ENCODE measurements at places on chromosomes 12 and 14. TPM values are rescaled to one million over a fixed set of nuclear protein-coding genes. Genes with fewer than 3 reads are reported as not detected.

DNA sequence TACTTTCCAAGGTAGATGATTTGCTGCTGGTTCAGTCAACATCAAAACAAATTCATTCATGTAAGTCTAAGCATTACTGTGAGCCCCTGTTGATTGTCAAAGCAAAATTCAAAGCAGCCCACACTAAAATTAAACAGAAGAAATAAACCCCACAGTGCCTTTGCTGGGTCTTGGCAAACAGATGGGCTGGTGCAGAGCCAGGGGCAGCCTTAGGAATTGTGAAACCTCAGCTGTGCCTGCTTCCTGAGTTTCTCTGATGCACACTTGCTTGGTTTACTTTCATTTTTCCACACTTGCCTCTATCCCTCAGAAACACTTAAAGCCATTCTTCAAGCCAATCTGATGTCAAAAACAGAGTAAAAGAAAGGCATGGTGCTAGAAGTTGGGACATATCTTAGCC, 6.6 kb upstream of the PLEKHG7 start:
- ATAC-seq: no peak

DNA sequence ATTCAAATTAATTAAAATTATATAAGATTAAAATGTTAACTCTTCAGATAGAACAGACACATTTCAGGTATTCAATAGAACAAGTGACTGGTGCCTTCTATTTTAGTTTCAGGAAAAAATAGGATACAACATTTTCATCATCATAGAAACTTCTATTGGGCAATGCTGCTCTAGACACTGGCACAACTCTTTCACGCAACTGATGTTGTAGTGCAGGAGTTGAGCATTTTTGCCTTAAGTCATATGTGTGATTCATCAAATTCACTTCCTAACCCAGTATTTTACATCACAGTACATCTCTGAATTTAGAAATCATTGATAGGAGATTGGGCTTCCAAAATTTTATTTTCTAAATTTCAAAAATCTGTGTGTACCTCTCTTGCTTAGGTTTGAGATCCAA, 215.4 kb upstream of the DIO2 start:
- ATAC-seq: no peak

GRCh38 chr14:85604714-85605113, 74.8 kb downstream of the FLRT2 start:
- ATAC-seq: no peak

DNA sequence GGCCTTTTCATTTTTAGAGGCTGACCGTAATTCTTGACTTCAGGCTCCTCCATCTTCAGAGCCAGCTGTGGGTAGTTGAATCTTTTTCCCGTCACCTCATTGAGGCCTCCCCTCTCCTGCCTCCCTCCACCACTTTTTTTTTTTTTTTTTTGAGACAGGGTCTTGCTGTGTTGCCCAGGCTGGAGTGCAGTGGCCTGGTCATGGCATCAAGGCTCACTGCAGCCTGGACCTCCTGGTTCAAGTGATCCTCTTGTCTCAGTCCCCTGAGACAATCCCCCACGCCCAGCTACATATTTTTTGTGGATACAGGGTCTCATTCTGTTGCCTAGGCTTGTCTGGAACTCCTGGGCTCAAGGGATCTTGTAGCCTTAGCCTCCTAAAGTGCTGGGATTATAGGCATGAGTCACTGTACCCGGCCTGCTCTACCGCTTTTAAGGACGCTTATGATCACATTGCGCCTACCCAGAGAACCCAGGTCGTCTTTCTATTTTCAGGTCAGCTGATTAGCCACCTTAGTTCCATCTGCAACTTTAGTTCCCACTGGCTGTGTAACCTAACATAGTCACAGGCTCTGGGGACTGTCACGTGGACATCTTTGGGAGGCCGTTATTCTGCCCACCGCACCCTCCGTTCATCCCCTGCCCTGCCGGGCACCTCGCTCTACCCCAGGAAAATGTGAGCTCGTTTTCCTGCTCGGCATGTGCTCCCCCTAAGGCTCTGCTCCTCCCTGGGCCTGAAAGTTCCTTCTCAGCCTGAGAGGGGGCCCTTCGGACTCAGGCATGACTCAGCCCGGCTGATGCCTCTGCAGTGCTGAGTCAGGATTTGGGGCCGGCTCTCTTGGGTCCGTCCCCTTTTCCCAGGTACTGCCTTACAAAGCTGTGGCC, 13.4 kb downstream of the TNFAIP2 start:
- peak; percentile 62 for ATAC-seq

- no peak for ATAC-seq
Measured at GRCh38 chr14:52043690-52044089, 25.2 kb downstream of the NID2 start.

DNA sequence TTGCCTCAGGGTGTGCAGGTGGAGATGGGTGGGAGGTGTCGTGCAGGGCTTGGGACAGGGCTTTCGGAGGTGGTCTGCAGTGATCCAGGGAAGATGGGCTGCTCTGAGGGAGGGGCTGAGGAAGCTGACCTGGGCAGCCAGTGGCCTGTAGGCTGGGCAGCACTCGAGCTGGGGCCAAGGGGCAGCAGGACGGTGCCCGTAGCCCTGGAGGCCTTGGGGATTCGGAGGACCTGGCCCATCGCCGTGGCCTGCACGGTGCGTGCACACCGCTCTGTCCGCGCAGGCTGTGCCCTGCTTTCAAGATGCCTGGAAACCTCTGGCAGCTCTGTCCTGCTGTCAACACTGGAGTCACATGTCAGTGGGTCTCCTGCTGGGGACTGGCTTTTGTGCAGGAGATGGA, 9.1 kb downstream of the PACS2 start:
- ATAC-seq: no peak

DNA sequence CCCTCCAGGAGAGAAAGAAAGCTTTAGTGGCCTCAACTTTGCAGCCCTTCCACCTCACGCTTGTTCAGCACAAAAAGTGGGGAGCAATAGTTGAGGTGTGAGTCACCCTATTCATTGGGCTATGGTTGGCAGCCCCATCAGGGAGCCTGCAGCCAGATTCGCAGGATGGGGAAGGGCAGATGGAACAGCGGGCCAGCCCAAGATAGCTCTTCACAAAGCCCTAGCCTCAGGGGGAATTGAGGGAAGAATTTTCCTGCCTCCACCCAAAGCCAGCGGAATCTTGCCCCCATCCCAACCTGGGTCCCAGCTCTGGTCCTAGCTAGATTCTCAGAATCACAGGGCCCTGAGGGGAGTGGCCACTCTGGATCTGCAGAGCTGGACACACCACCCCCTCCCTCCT, 3.6 kb upstream of the KRT5 start:
- no peak for ATAC-seq

GRCh38 chr12:56321027-56321426, 5.2 kb upstream of the CNPY2 start:
- ATAC-seq: no peak

DNA sequence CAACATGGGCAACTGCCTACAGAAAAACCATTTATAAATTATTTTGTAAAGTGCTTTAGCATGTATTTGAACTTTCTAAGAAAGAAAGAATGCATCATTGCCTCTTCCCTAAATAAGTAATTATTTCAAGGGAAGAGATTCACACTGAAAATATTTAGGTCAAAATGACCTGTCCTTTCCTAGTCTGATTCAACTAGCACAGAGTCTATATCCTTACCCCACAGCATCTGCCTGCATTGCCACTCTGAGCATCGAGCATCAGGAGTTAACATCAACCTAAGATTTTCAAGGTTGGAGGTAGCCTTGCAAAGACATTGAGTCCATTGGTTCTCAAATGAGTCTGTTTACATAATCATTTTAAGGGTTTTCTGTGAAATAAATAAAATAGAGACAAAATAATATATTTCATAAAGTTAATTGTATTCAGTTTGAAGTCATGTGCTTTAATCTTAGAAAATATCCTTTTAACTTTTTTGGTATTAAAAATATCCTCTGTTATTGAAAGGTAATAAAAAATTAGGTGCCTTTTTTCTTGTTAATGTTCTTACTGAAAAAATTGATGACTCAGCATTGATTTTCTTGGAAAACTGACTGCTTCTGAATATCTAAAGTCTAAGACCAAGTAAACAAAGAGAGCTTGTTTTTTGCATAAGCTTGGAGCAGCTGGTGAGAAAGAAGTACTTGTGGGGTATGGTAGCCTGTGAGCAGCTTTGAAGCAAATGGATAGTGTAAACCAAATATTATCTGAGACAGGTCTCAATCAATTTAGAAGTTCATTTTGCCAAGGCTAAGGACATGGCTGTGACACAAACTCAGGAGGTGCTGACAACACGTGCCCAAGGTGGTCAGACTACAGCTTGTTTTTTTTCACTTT, 269.0 kb upstream of the CLEC14A start:
- no peak for ATAC-seq

DNA sequence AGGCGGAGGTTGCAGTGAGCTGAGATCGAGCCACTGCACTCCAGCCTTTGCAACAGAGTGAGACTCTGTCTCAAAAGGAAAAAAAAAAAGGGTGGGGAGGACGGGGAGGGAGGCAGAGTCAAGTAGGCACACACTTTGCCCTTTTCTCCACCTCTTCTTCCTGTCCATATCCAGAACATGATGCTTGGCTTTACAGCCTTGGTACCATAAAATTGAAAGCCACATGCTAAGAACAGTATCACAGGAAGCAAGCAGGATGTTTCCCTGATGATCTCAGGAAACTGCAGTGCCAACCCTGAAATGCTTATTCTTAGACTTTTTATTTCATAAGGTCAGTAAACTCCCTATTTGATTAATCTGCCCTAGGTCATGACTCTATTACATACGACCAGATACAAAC, 32.5 kb upstream of the YAF2 start:
- ATAC-seq: no peak

DNA sequence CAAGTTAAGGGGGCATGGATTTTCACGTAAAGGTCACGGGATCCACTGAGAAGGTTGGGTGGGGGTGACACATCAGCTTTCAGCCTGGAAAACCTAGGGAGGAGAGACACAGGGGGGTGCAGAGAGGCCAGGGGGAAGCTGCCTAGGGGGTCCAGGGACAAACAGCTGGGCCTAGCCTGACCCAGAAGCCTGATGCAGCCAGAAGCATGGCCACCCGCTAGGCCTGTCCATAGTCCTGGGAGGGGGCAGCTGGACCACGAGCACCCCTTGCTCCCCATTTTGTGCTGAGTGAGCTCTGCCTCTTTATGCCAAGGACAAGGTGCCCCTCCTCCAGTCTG, 322.7 kb upstream of the RTL1 start:
- ATAC-seq: no peak

DNA sequence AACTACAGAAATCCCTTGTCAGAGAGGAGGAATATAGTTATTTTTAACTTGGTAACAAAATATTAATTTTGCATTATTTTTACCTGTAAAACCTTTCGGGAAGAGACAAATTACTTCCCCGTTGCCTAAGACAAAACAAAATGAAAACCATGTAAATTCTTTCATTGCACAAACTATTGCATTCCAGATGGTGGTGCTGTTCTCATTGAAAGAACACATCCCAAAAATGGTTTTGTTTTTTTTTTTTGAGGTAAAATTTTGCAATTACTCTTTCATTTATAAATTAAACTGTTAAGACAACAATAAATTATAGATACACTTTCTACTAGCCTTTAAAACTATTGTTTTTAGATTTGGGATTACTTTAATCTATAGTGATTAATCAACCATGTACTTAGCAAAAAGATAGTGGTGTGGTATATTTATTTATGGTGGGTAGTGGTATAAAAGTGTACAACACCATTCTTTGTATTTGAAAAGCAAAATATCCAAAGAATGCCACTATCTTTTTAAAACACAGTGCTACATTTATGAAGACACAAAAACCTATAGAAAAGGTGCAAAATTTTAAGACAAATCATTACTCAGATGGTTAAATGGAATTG, 115.5 kb downstream of the SLC38A1 start:
- ATAC-seq: no peak

DNA sequence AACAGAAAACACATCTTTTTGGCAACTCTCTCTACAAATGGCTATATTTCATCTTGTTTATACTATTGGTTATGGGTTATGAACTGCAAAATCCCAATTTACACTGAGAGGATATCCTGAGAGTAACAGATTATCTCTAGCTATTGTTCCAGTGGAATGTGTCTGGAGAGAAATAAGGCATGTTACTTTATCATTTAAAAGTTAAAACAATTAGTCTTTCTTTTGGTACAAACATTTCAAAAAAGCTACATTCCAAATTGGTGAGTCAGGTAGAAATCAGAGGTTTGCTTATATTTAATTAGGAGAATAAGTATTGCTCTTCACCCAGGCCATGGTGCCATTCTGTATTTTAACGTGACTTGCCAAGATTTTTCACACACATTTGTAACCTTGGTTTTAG, 411.6 kb downstream of the CCER1 start:
- no peak for ATAC-seq

DNA sequence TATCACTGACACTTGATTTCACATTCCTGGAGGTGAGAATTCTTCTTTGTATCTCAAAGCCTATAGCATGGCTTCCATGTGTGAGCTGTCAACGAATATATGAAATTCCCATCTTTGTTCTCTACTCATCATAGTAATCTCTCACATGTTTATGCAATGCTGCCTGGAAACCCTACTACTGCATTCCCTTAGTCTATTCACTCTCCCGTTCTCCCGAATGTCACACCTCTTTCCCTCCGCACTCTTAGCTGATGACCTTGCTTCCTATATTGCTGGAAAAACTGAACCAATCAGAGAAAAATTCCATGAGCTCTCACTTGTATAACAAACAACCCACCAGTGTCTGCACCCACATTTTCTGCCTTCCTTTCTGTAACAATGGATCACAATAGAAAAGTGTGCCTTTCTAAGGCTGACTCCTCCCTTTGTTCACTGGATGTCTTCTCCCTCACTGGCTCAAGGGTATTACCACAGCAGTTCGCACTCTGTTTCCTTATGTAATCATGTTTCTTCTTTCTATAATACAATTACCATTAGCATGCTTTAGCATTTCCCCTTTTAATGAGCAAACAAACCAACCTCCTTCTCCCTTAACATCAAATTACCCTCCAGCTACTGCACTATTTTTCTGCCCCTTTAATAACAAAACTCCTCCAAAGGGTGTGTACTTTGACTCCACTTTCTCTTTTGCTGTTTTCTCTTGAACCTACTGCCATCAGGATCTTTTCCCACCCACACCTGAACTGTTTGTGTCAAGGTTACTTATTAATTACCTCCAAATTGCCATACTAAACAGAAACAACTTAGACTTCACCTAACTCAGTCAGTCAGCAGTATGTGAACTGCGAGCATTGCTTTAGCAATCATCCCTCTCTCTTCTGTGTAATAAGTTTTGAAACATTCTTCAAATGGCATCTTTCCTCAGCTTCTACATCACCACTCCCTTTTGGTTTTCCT, 63.9 kb upstream of the CCDC196 start:
- peak; percentile 87 for ATAC-seq

DNA sequence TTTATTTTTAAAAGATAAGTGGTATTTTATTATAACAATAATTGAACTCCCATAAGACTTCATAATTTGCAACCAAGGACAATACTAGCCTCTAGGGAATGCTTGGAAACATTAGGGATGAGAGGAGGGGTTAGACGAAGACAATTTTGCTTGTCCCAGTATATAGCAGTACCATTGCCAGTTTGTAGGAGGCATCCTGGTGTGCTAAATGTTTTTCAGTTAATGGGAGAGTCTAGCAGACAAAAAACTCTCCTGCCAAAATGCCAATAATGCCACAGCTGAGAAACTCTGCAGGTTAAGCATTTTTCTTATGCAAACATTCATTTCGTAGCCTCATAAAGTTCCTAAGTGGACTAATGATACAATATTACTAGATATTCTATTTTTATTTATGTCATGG, 38.1 kb downstream of the RASSF9 start:
- no peak for ATAC-seq

The KRT72 gene
- not detected for total RNA-seq

The CNTN1 gene
- 0.66 TPM for total RNA-seq

The NDRG2 gene
- 9.2 TPM for total RNA-seq

The GNB3 gene
- 6.9 TPM for total RNA-seq

The LHX5 gene
- not detected for total RNA-seq

The IFT81 gene
- total RNA-seq: 54.6 TPM

The TAS2R7 gene
- 0.23 TPM for total RNA-seq

The GLIPR1L2 gene
- total RNA-seq: 0.38 TPM

The KRT8 gene
- 1.1 TPM for total RNA-seq

The RASSF9 gene
- 7.2 TPM for total RNA-seq

The NRDE2 gene
- total RNA-seq: 11.5 TPM

Data from motor neuron (in vitro differentiated cells).